ENCODE measurements at places on chromosomes 12 and 14.

GRCh38 chr14:90544566-90544965 lies 147.7 kb downstream of the CALM1 start:
- no peak for DNase-seq

- peak; percentile 30 for DNase-seq
Measured at GRCh38 chr12:3931206-3931605, 58.0 kb upstream of the PARP11 start.

GRCh38 chr12:108857158-108857407 lies 300 bp downstream of the SSH1 start:
- DNase-seq: no peak

GRCh38 chr14:77986773-77987172 lies 183.4 kb upstream of the NRXN3 start:
- DNase-seq: no peak

DNA sequence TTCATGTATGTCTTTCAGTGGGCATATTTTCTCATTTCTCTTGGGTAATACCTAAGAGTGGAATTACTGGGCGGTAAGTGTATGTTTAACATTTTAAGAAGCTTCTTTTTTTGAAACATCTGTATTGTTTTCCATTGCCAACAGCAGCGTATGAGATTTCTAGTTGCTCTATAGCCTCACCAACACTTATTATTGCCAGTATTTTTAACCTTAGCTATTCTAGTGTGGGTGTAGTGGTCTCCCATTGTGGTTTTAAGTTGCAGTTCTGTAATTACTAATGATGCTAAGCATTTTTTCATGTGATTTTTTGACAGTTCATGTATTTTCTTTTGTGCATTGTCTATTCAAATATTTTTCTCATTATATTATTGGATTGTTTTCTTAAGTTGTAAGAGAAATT lies 101.9 kb upstream of the EEA1 start:
- DNase-seq: no peak

Data from activated naive CD4-positive, alpha-beta T cell treated with anti-CD3 and anti-CD28 coated beads for 36 hours (primary cell).